ENCODE measurements at places on chromosomes 3 and 15.

- no peak for DNase-seq
Observed at GRCh38 chr3:20569310-20569709, 383.3 kb upstream of the SGO1 start.

GRCh38 chr3:128335621-128336296, 130.9 kb downstream of the DNAJB8 start:
- no peak for DNase-seq

- no peak for DNase-seq
Observed at GRCh38 chr15:37693926-37694325, 240.5 kb upstream of the TMCO5A start.

- no peak for DNase-seq
Observed at GRCh38 chr3:146153429-146153828, 7.6 kb downstream of the PLOD2 start.

DNA sequence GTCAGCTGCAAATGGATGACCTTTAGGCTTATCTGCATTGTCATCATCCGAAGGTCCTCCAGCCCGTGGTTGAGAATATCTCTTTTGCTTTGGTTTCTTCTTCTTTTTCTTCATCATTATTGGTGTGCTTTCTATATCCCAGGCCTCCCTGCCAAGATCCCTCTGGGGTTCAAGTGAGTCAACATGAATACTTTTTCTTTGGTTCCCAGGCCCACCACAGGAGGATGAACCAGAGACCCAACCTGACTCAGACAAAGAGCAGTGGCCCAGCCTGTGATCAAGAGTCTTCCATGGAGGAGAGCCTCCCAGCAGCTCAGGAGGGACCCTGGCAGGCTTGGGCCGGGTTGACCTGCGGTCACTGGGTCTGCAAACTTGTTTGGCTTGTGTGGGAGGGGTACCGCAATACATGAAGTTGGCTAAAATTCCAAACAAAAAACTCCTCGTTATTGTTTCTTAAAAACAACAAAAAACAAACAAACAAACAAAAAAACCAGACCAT, 104.2 kb downstream of the MAP4 start:
- no peak for DNase-seq

DNA sequence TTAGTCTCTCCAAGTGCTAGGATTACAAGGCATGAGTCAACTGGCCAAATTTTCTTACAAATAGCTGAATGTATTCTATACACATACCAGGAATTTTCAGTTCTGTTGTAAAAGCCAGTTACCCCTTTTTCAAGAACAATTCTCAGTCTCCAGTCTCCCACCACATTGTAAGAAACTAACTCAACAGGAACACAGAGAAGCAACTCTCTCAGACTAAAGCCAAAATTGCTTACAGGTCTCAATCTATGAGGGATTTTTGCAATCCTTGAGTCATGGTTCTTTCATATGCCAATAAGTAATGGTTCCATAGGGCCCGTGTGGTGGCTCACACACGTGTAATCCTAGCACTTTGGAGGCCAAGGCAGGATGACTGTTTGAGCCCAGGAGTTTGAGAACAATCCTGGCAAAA, 8.5 kb downstream of the IP6K2 start:
- DNase-seq, result no peak

GRCh38 chr3:175746308-175746707, 887.2 kb downstream of the NAALADL2 start:
- DNase-seq, result no peak

- no peak for DNase-seq
Observed at GRCh38 chr15:31456354-31457060, 129.9 kb downstream of the KLF13 start.

DNA sequence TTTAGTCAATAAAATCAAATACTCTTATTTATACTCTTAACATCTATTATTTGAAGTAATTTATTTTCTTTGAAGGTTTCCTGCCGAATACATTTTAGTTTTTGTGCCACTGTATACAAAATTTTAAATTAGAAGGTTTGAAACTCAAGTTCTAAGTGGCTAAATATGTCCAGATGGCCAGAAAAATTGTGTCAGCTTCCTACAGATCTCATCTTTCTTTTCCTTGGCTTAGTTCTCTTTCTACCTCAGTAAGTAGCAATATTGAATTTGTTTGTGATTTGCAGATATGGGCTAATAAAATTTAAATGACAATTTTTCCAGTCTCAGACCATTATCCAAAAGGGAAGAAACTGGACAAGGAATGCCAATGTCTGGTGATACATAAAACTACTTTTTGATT, 452.1 kb downstream of the ROBO2 start:
- no peak for DNase-seq

DNA sequence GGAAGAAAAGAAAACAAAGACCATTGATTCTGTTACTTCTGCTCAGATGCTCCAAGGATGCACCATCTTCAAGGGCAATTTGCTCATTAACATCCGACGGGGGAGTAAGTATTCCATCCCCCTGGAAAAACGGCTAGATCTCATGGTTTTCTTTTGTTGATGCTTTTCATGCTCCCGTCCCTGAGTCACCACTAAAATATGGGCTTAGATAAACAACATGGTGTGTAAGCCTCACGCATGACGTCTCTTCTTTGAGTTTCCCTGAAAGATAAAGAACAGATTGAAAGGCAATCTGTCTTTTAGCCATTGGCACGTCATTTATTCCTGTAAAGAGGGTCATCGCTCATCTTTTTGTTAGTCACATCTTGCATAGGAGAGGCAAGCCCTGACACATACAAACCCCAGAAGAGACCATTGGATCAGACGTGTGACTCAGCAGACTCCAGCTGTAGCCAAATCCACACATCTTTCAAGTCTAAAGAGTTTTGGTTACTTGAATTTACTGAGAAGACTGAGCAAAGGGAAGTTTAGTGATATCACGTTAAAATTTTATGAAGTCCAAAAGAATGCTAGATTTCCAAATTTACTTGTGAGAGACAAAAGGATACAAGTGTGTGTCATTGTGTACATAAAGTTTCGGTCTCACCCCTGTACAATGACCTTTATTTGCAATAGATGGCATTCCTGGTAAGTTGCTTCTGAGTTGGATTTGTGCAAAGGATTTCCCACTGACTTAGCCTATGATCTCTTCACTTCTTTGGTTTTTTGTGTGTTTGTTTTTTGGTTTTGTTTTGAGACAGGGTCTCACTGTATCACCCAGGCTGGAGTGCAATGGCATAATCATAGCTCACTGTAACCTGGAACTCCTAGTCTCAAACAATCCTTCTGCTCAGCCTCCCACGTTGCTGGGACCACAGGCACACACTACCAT, 110.5 kb downstream of the PGPEP1L start:
- DNase-seq, result no peak

- DNase-seq, result peak; percentile 19
Observed at GRCh38 chr3:81910244-81910852, 148.9 kb upstream of the GBE1 start.

DNA sequence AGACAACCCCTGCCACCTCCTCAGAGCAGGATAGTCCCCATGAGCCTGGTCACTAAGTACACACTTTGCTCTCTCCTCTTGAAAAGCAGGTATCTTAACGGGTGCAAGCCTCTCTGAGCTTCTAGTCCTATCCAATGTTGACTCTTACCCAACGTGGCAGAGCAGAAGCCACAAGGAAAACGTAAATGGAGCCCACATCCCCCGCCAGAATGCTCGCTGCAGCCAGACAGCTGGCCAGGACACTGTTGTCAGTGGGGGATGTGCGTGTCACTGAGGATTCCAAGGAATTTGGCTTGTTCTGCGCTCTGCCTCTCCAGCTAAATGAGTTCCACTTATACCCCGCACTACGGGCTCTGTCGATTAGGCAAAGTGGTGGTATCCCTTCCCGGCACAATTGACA, 67.8 kb upstream of the IGF1R start:
- DNase-seq, result no peak

DNA sequence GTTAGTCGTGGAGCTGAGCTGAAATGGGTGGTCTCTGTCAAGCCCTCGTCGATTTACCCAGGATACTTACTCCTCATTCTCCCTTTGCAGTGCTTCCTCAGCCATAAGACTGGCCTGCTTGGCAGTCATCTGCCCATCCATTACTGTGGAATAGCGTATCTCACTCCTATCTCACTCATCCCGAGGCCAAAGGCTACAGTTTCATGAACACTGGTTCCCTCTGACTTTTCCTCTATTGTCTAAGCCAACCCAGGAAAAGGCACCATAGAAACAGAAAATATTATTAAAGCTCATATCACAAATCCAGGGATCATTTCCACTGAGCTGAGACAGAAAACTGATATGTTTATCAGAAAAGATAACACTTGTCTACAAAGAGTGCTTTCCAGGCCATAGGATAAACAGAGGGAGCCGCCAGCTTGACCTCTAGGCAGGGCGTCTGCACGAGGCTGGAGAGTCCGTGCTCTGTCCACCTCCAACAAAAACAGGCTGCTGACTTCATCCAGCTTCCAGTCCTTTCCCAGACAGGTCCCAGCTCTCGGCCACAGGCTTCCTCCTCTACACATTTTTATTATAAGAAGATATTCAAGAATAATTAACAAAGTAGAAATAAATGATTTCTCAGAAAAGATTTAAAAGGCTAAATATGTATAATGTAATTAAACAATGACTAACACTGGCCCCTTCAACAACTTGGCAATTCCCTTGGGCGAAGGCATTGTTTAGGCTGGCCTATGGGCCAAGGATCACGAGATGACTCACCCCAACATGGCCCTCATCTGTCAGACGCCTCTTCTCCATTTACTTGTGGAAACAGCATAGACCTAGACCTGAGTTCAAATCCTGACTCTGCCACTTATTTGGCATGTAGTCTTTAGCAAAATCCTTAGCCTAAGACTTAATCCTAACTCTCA, 27.4 kb upstream of the BOC start:
- no peak for DNase-seq

- no peak for DNase-seq
Observed at GRCh38 chr15:70351391-70351790, 253.7 kb upstream of the TLE3 start.

- no peak for DNase-seq
Observed at GRCh38 chr3:8506571-8507061, 5.0 kb downstream of the LMCD1 start.

- DNase-seq, result no peak
Observed at GRCh38 chr3:37224879-37225278, 50.5 kb upstream of the LRRFIP2 start.

DNA sequence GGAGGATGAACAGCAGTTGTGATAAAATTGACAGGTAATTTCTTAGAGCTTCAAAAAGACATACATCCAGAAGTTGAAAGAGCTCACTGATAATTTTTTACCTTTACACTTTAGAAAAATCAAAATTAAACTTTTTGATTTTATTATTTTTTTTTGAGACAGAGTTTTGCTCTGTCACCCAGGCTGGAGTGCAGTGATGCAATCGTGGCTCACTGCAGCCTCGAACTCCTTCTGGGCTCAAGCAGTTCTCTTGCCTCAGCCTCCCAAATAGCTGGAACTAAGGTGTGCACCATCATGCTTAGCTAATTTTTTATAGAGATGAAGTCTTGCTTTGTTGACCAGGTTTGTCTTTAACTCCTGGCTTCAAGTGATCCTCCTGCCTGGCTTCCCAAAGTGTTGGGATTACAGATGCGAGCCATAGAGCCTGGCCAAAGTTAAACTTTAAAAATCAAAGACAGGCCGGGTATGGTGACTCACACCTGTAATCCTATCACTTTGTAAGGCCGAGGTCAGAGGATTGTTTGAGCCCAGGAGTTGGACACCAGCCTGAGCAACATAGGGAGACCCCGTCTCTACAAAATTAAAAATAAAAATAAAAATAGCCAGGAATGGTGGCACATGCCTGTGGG, 21.7 kb downstream of the PLA2G4F start:
- no peak for DNase-seq

DNA sequence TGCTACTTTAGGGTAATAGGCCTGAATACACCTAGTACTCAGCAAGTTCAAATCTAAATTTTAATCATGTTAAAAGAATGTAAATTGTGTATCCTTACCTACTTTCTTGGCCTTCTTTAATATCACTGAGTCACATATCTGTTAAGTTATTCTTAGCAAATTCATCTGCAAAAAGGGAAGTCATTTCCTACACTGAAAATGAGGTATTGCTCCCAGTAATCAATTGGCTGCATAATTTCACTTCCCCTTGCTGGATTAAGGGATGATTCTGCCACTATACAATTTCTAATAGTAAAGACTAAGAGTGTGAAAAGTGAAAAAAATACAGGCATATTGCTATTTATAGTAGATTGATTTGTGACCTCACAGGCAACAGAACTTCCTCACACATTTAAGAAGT, 47.8 kb downstream of the CCDC54 start:
- DNase-seq, result no peak

GRCh38 chr15:66572146-66572545, 6.3 kb upstream of the LCTL start:
- no peak for DNase-seq

- DNase-seq, result no peak
Observed at GRCh38 chr15:40764629-40765103, 798 bp downstream of the GCHFR start.

DNA sequence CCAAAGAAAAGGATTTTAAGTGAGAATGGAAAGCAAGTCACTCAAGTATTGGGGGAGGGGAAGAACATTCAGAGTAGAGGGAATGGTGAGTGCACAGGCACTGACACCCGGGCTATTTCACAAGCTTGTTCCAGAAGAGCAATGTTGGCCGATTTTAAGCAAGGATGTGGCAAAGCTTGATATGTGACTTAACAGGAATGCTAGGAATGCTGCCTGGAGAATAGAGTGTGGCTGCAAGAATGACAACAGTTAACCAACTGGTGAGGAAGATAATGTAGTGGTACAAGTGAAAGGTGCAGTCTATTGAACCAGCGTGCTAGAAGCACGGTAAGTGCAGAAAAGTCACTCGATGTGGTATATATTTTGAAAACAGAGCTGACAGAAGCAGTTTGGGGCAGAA, 6.2 kb upstream of the CCDC80 start:
- no peak for DNase-seq

DNA sequence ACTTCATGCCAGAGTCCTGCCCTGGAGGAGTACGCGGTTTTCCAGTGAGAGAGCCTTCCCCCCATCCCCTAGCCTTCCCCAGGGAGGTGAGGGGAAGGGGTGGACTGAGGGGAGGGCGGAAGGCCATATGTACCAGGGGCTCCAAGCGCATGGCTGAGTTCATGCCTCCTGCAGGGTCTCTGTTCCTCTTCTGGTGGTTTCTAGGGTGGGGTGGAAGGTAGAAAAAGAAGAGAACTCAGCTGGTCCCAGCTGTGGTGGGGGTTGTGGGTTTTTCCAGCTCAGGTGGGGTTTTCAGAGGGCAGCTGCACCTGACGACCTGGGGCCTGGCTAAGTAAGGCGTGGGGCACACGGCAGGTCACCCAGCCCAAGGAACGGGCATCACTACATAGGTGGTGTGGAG, 10.7 kb upstream of the IQSEC1 start:
- DNase-seq, result no peak

All from globus pallidus (tissue), 1 donor.